Activated CD8-positive, alpha-beta memory T cell treated with anti-CD3 and anti-CD28 coated beads for 1 hour (primary cell): ENCODE measurements at places on chromosomes 5 and 9.

DNA sequence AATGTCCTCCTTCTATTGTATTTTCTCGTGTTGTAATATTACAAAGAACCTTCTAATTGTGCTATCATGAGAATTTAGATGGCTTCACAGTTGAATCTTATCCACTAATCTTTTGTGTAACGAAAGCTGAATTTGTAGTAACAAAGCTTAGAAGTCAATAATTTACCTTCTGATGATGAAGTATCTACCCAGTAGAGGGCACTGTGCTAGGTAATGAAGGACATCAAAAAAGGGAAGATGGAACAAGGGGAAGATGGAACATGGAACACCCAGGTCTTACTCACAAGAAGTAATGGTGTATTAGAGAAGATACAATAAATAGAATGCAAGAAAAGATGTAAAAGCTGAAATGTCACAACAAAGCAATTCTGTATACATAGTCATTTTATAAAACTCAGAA lies 131.0 kb upstream of the CCNG1 start:
- DNase-seq: no peak

- DNase-seq: no peak
Observed at GRCh38 chr9:115146581-115147021, 28.6 kb upstream of the TNC start.

DNA sequence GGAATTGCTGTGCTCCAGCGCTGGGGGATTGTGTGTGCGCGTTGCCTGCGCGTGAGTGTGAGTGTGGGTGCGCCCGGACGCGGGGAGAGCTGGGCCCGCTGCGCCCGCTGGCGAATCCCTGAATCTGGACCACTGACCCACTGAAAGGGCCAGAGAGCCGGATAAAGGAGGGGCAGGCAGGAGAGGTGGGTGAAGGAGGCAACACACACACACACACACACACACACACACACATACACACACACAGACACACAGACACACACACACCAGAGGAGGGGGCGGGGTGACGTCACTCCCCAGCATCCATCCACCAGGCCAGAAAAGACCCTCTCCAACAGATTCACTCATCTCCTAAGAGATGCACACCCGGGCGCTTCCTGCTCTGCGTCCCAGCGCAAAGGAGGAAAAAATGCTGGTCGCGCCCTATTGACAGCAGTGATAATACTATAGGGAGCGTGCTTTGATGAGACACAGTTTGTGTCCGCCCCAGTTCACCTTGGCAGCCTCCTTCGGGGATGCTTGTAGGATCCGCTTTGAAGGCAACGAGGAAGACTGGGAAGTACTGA lies 1059.1 kb upstream of the DMAC1 start:
- no peak for DNase-seq

GRCh38 chr9:14843163-14843562 lies 67.1 kb downstream of the FREM1 start:
- no peak for DNase-seq

GRCh38 chr9:136862849-136863622 lies 3.1 kb downstream of the EDF1 start:
- DNase-seq: no peak

DNA sequence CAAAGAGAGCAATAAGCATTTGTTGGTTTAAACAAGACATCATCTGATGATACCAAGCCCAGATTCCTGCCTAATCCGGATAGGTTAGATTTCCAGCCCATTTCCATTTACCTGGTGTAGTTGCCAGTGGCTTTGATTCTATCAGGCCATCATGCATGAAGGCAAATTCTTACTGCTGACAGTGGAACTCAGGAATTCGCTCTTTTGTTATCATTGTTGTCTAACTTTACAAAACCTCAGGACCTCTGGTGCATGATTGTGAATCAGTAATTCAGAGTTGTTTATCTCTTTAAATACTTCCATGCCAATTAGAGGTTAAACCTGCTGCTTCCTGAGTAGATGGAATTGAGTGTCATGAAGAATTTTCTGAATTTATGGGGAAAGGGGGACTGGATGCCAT lies 76.5 kb downstream of the C9orf152 start:
- no peak for DNase-seq

DNA sequence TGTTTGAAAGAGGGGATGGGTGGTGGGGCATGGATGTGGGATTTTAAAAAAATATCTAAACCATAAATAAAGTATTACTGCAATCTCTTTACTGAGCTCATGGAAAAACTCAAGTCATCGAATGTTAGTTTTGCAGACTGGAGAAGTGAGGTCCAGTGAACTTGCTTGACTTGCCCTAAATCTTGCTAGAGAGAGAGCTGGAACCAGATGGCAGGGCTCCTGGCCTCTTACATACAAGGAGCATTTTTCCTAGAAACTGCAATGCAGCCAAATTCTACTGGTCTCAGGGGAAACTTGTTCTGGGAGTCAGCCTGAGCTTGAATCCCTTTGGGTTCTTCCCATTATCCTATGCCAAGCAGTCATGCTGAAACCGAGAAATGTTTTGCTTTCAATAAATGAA lies 2.9 kb upstream of the TGFBI start:
- no peak for DNase-seq

DNA sequence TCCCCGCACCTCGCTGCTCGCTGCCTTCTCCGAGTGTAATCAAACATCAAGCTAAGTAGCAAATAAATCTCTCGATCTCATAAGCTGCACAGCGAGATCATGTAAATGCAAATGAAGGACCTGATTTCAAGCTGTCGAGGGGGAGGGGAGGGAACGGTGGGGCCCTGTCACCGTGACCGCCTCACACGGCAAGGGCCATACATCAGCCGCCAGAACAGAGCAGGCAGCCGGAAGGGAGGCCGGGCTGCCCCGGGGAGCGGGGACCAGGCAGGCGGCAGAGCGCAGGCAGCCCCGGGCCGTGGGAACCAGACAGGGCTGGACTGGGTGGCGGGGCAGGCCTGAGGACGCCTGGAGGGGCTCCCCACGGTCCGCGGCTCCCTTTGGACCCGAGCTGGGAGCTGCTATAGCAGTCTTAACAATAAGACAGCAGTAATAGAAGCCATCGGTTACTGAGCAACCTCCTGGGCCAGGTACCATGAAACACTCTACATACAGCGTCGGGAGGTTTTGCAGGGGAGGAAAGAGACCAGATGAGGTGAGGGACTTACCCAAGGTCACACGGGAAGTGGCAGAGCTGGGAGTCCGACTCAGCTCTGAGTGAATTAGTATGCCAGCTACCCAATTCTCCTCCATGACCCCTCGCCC lies 76.8 kb downstream of the CFAP77 start:
- no peak for DNase-seq

- DNase-seq: no peak
Observed at GRCh38 chr9:19464061-19464763, 55.4 kb downstream of the ACER2 start.

- DNase-seq: no peak
Observed at GRCh38 chr5:142009886-142010285, 2.9 kb downstream of the GNPDA1 start.

DNA sequence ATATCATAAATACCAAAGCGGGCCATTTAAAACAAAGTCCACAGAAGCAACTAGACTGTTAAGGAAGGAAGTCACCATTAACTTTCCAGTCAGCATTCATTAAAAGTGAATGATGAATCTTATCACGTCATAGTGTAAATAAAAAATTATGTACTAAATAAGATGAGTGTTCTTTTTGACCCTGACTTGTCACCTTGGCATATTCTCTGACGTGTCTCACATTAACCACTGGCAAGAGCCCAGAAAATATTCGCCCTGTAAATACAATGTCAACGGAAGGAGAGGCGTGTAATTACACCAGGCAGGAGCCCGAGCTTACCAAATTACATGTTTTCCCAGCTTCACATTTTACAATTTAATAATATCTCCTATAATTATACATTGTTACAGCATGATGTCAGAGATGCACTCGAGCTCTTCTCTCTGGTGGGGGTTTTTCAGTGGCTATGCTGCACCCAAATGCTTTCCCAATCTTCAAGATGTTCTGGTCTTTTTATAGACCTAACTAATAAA lies 29.3 kb upstream of the UBE2QL1 start:
- no peak for DNase-seq

GRCh38 chr5:95619514-95620029 lies 315 bp upstream of the GPR150 start:
- no peak for DNase-seq

GRCh38 chr9:133768859-133769510 lies 30.8 kb upstream of the SARDH start:
- DNase-seq: no peak

GRCh38 chr5:6719896-6720560 lies 6.8 kb downstream of the TENT4A start:
- DNase-seq: no peak

GRCh38 chr9:36922548-36922947 lies 111.5 kb downstream of the PAX5 start:
- no peak for DNase-seq

- no peak for DNase-seq
Observed at GRCh38 chr5:5558638-5559527, 136.4 kb downstream of the ICE1 start.

DNA sequence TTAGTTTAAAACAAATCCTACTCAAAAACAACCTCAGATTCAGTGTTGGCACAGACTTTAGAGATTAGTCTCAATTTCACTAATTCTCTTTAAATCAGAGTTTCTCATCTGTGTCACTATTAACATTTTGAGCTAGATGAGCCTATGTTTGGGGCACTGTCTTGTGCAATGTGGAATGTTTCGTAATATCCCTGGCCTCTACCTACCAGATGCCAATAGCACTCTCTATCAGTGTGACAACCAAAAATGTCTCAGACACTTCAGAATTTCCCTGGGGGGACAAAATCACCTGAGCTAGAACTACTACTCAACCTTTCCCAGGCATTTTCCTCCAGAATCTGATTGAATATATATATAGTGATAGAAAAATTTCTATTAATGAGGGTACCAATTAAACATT lies 465.2 kb upstream of the RGMB start:
- no peak for DNase-seq

GRCh38 chr9:131167146-131167692 lies 41.8 kb downstream of the NUP214 start:
- no peak for DNase-seq

DNA sequence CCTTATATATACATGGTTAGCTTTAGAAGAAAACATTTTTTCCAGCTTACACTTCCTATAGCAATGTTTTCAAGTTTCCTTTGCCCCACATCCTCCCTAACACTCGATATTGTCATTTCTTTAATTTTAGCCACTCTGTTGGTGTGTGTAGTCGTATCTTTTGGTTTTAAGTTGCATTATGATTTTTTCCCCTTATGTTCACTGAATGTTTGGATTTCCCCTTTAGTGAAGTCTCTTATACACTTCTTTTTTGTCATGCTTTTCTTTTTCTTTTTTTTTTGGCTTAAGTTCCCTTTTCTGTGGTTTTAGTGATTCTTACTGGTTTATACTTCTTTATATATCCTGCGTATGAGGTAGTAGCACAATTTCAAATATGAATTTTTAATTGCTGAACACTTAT lies 58.8 kb downstream of the KDM4C start:
- DNase-seq: no peak

DNA sequence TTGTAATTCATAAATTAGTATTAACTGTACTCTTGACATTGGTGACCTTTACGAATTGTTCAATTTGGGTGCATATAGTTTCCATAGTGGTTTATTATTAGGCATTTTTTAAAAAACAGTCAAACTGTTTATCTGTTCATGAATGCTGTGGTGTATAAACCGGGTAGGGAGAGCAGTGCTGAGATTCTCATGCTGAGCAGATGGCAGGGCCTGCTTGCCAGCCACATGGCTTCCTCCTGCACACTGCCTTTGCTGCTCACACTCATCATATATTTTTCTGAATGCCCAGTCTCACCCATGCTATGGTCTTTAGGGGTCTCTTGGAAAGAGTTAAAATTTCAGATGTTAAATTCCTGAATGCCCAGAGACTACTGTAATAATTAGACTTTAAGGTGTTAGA lies 40.8 kb downstream of the NNT start:
- no peak for DNase-seq

DNA sequence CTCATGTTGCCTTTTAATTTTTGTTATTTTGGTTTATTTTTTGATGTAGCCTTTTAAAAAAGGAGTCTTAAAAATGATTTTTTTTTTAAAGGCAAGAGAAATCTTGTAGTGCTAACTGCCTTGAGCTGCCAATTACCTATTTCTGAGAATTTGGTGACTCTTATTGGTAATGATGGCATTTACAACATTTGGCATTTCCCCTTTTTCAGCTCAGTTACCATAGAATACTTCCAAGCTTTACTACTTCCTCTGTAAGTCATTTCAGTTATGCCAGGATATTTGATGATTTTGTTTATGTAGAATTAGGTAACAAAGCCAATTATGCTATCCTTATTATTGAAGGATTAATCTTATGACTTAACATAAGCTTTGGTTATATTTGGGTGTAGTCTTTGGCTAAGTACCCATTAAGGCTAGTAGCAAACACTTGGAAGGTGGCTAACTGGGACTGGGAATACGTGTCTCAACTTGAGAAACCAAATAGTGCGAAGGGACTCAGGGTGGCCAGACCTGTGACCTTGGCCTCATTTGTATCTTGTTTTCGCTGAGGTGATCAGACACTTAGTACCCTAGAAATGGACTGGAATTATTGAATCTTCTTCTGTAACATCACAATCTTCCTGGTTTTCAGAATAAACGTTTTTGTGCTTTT lies 27.7 kb downstream of the CDC37L1 start:
- no peak for DNase-seq

DNA sequence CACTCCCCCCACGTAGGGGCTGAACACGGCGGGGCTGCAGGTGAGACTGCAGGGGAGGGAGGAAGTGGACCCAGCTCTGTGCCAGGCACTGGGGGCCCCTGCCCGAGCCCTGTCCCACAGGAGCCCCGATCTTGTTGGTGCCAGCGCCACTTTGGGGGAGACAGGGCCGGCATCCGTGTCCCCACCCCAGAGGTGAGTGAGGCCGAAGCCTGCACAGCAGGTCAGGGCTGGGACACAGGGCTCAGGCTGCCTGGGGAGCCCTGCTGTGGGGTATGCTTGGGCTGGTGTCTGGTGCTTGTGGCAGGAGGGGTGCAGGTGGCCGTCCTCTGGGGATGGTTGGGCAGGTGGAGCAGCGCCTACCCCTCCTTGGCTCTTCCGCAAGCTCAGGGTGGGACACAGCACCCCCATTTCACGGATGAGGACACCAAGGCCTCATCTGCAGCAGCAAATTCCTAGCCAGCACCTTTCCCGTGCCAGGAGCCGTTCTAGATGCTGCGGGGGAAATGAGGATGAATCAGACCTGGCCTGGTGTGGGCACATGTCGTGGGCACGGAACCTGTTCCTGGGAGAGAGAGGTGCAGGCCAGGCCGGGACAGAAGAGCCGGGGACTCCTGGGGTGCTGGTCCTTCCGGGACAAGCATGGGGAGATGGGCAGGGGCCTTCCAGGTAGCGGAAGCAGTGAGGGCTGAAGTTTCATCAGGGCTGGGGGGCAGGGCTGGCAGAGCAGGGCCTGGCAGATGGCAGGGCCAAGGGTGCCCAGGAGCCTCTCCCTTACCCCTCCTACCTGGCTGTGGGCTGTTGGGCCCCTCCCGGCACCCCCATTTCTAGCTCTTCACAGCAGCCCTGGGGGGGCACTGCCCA lies 35.2 kb downstream of the KCNT1 start:
- no peak for DNase-seq

- no peak for DNase-seq
Observed at GRCh38 chr9:19875291-19875920, 86.6 kb upstream of the SLC24A2 start.

GRCh38 chr5:82313016-82313415 lies 34.9 kb upstream of the RPS23 start:
- DNase-seq: no peak

- DNase-seq: no peak
Observed at GRCh38 chr9:82124090-82124489, 135.5 kb downstream of the SPATA31D1 start.
